ENCODE measurements at places on chromosomes 7 and 10.

DNA sequence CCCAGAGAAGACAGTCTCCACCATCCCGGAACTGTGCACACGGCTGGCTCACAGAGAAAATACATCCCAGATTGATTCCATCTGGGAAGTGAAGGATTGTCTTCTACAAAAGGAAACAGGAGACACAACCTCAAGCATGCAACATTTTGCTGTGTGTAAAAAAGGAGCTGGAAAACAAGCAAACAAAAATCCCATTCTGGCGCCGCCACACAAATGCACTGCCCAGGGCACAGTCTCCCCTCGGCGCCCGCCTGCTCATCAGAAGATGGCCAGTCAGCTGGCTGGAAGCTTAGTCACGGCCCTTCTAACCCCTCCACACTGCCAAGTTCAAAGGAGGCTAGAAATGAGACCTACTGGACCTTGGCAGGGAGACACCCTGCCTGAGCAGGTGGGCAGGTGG lies 14.1 kb upstream of the CYTH3 start:
- DNase-seq: no peak

DNA sequence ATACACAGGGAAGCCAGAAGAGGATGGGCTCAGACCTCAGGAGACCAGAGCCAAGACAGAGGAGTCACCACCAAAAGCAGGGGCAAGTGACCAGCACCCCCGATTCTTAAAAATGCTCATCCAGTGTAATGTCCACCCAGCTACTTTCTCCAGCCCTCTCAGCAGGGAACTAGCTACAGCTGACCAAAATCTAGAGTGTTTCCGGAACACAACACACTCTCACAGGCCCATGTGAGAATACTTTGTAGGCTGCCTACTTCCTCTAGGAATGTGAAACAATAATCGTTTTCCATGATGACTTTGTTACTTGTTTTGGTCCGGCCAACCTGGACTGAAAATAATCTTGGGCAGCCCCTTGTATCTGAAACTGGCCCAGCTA lies 14.5 kb downstream of the PSAP start:
- no peak for DNase-seq

DNA sequence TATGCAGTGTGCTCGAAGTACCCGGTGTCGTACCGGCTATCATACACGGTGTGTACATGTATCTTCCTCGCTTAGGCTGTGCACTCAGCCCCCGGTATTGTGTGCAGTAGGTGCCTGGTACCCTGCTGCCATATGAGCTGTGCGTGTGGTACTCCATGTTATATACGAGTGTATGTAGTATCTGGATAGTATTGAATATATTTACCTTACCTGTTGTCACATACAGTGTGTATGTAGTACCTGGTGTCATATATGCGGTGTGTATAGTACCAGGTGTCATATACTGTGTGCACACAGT lies 1.2 kb downstream of the ZMYND11 start:
- no peak for DNase-seq

- peak; percentile 30 for DNase-seq
Measured at GRCh38 chr10:3877211-3878000, 92.4 kb upstream of the KLF6 start.

DNA sequence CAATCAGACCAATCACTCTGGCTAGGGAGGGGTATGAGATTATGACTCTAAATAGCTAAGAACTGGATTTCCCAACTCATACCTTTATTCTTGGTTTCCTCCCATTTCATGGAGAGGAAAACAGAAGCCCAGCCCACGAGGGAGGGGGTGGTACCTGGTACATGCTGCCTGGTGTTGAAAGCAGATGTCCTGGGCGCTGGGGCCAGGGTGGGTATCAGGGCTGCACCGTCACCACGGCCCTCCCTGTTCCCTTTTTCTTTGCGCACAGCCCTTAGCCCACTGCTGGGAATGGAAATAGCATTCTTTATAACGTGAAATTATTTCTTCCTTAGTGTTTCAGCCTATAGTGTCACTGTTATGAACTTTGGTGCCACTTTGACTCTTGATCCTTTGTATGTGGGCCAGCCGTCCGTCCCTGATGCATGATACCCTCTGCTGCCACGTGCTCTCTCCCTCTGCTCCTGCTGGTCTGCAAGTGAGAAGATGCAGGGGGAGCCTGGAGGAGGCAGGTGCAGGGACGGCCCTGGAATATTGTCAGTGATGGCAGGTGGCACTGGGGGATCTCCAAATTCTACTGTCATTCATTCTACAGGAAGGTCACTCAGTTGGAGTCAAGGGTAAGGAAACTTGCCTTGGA lies 158.5 kb downstream of the CDH23 start:
- no peak for DNase-seq

- DNase-seq: peak; percentile 61
Measured at GRCh38 chr10:15775513-15775912, 55.8 kb upstream of the ITGA8 start.

- no peak for DNase-seq
Measured at GRCh38 chr10:72218726-72219125, 2.6 kb upstream of the ASCC1 start.

GRCh38 chr7:95592570-95592969 lies 3.7 kb downstream of the PDK4 start:
- DNase-seq: no peak

DNA sequence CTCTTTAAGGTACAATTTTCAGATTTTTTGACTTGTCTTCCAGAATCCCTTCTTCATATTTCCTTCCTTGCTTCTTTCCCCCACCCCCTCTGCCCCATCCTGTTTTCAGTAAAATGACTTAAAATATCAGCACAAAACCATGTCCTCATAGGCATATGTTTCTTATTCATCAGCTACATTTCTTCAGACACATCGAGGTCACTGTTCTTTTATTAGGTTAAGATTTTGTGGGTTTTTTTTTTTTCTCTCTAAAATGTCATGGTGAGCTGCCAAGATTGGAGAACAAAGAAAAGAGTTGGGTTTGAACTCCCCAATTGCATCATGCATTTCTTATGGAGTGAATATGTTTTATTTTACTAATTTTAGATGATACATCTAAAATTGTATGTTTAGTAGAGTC lies 35.8 kb downstream of the LAMB4 start:
- DNase-seq: no peak

- no peak for DNase-seq
Measured at GRCh38 chr10:6145166-6145987, 56.5 kb downstream of the RBM17 start.

DNA sequence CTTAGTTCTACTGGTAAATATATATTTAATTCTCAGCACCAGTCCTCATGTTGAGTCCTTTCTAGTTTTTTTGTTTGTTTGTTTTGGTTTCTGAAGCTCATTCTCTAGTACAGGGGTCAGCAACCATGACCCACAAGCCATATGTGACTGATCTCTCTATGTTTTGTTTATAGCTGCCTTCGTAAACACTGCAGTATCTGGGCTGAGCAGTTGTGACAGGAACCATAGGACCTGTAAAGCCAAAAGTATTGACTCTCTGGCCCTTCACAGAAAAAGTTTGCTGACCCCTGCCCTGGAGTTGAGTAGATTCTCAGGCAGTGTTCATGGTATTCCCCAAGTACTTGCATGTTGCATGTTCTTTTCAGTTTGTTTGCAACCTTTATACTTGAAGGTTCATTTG lies 20.8 kb downstream of the NET1 start:
- no peak for DNase-seq

- DNase-seq: peak; percentile 89
Measured at GRCh38 chr10:77532068-77532467, 105.5 kb downstream of the KCNMA1 start.

DNA sequence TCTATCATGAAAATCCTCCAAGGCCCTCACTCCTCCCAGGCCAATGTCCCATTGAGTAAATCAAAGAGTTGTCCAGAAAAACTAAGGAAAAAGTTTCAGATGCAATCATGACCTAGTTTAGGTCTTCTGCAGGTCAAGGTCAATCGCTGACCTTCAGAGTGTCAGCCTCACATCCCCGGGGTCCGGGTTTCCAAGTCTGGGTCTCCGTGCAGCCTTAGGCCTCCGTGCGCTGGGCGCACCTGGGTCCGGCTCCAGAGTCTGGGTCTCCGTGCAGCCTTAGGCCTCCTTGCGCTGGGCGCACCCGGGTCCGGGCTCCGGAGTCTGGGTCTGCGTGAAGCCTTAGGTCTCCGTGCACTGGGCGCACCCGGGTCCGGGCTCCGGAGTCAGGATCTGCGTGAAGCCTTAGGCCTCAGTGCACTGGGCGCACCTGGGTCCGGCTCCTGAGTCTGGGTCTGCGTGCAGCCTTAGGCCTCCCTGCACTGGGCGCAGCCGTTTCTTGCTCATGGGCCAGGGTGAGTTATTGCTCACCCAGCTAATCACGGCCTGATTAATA lies 236.2 kb downstream of the TCERG1L start:
- DNase-seq: no peak

- DNase-seq: no peak
Measured at GRCh38 chr7:2036786-2037185, 196.0 kb downstream of the MAD1L1 start.

DNA sequence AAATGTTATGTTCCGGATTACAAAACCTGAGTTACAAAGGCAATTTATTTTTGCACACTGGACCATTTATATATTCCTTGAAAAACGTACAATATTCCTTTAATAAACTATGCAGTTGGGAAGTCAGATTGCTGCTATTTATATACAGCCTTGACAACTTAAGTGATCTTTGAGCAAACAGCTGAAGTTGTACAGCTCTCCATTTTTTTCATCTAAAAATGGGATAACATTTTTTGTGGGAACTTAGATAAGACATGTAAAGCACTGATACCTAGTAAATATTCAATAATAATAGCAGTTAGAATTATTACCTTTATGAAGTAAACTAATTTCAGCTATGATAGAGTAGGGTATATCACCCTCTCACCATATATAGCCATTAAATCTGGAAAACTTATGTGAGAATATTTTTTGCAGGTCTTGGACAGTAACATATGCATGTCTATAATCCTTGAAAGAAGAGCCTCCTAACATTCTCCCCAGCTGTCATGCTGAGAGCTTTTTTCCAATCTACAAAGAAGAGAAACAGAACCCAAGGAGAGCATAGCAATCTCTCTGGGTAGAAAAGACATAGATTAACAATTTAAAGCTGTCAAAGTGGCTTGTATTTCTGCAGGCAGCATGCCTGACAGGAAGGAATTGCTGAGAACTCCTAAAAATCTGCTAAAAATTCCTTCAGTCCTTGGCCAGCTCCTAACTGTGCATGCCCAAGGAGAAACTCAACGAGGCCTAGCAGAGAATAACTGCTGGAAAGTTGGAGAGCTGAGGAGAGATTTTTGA lies 326.0 kb downstream of the CRPPA start:
- DNase-seq: no peak

DNA sequence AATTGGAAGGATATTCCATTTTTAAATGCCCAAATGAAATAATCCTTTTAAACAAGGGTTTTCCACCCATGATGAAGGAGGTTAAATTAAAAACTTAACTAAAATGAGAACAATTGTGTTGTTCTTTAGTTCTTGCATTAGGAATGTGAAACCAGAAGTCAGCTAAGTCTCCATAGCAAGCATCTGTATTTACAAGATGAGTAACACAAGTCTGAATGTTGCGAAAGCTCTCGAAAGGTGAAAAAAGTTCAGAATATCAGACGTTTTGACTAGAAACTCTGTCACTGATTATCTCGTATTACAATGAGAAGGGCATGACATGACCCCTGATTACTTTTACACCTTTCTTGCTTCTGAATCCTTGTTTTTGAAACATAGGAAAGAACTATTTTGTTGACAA lies 149.6 kb downstream of the BICC1 start:
- DNase-seq: peak; percentile 73

DNA sequence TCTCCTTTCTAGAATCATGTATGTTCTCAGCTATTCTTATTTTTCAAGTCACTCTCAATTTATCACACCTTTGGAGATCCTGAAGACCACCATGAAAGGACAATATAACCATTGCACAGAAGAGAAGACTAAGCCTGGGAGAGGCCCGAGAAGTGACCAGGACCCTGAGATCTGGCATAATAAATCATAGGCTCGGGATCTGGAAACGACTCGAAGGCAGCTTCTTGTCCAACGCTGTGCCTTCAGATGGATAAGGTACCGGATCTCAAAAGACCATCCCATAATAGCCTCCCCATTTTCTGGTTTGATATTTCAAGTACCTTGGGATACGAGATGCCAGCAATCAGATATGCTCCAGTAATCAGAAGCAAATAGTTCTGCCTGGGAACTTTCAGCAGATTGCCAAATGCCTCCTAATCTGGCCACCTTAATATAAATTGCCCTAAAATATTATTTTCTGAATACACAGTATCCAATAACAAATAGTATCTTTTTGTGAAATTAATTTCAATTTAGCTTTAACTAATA lies 179.2 kb upstream of the ZMIZ1 start:
- no peak for DNase-seq

- DNase-seq: no peak
Measured at GRCh38 chr7:46133072-46133471, 212.0 kb upstream of the IGFBP3 start.

- no peak for DNase-seq
Measured at GRCh38 chr10:17848646-17849045, 39.5 kb downstream of the MRC1 start.

- no peak for DNase-seq
Measured at GRCh38 chr7:1298931-1299885, 66.5 kb downstream of the UNCX start.
